Urinary bladder (tissue), 4 donors: ENCODE measurements at places on chromosomes 11 and 22. TPM values are rescaled to one million over a fixed set of nuclear protein-coding genes. Genes with fewer than 3 reads are reported as not detected.

KCNJ1 gene
- total RNA-seq: not detected

DNA sequence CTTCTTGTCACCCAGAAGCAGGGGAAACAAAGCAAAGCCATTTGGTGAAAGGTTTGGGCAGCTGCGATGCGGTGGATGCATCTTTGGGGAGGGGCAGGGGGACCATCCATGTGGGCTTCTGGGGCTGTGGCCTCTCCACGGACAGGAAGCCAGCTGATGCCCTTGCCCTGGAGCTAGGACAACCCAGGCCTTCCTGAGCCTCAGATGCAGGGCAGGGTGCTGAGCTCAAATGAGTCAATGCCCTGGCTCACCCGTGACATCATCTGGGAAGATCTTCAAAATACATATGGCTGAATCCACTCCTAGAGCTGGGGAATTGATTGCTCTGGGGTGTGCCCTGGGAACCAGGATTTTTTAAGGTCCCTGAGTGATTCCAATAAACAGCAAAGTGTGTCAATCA lies 1418.2 kb downstream of the TBC1D22A start:
- no peak for DNase-seq

CCDC88B gene
- 2.6 TPM for total RNA-seq

DNA sequence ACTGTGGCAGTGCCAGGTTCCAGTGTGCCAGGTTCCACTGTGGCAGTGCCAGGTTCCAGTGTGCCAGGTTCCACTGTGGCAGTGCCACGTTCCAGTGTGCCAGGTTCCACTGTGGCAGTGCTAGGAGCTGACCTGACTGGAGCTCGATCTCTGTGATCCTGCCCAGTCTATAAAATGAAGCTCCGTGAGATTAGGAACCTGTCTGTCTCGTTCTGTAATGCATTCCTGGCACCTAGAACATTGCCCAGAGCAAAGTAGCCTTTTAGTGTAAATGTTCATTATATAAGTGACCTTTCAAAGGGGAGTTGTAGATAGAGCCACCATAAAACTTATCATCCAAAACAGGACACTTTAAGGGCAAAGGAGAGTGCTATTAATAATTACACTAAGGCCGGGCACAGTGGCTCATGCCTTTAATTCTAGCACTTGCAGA lies 36.0 kb downstream of the ART5 start:
- no peak for DNase-seq

IFITM2 gene
- total RNA-seq: 14.8 TPM

DNA sequence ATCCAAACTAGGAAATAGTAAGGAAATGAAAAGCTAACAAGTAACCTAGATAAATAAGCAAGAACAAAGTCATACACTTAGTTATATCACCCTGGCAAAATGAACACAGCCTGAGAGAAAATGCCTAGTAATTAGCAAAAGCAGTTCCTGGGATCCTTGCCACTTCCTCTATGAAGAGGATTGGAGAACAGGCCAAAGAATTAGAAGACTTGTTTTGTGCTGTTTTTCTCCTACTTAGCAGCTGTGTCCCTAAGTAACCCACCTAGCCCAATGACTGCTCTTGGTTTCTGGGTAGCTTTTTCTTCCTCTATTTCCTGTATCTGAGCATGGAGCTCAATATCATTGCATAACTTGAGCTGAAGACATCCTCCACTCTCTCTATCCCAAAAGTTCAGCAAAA lies 713.9 kb downstream of the ETS1 start:
- no peak for DNase-seq

GRCh38 chr11:18633256-18634139 lies 644 bp downstream of the SPTY2D1 start:
- no peak for DNase-seq

DNA sequence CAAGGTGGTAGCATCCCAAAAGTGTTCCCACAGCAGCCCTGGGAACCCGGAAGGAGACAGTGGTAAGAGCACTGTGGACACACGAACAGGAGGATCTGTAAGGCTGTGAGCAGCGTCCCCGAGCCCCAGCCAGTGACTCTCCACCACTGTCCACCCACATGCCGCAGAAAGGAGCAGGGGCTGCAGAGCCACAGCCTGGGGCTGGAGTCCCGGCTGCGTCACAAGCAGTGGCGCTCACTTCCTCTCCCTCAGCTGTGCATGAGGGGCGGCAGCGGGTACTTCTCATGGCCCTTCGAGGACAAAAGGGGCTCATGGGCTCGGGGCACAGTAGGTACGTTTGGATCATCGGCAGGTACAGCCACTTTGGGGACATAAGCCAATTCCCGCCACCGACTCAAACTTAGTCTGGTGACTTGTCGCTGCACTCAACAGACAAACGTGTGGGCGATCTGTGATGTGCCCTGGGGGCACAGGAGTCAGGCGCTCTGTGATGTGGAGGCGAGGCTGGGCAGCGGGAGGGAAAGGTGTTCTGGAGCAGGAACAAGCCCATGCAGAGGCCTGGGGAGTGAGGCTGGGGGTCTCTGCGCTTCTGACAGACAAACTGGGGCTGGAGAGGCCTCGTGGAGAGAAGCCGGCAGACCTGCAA lies 68.5 kb downstream of the SCUBE1 start:
- DNase-seq: no peak

GRCh38 chr11:40100162-40100553 lies 1359.3 kb downstream of the LRRC4C start:
- DNase-seq: no peak

DNA sequence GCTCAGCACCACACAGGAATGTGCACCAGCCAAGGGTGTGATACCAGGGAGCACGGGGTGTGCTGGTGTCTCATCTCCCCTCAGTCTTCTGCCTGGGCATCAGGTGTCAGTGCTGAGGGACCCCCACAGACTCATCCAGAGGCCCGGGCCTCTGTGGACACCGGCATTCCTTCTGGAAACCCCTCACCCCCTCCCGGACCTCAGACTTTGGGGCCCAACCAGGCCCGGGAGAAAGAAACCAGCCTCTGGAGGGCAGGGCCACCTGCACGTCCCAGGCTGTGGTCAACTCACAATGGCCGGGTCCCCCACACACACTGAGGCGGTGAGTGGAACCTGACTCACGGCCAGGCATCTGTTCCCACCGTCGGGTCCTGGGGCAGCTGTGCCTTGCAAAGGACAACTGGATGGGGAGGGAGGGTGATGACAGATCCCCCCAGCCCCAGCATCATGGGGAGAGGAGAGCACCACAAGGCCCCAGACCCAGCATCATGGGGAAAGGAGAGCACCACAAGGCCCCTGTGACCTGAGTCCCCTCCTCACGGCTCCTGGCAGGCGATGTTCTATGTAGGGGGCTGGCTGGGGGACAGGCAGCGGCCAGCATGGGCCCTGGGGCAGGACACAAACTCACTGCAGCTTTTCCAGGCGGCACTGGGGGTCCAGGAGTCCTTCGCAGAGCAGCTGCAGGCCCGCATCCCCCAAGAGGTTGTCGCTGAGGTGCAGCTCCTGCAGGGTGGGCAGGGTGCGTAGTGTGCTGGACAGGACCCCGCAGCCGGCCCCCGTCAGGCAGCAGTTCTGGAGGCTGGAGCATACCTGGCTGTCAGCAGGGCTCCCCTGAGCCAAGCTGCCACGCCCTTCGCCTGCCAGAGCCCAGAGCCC lies 7.6 kb downstream of the RNH1 start:
- DNase-seq: no peak

- DNase-seq: no peak
Measured at GRCh38 chr11:66459138-66459778, 7.4 kb upstream of the PELI3 start.
